Stimulated activated CD4-positive, alpha-beta T cell treated with anti-CD3 and anti-CD28 coated beads, Interleukin-2, amount 100 ng/mL, for 48 hours (primary cell): ENCODE measurements at places on chromosomes 7 and 10.
A peak's percentile ranks its signal among the peaks of the same experiment; 100 is the strongest.

- no peak for DNase-seq
Observed at GRCh38 chr7:147418966-147419365, 1171.6 kb upstream of the C7orf33 start.

DNA sequence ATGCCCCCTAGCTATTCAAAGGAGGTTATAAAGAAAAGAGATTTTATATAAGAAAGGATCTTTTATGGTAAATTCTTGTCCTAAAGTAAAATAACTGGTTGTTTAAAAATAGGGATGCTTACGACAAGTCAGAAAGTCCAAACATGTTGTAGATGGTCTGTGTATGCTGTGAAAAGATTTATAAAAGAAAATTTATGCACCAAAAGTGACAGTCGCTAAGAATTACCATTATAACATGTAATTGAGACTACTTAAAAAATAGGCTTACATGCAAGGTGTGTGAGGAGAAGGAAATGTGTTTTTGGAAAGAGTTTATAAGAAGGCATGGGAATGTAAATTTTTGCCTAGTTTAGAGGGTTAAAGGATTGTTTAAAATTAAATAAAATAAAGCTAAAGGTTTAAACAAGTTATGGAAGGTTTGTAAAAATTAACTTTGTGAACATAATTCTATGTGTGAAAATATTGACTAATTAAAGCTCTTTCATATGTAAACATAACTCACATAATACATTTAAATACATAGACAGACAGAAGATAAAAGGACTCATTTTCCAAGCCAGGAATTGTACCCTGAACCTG is 118.5 kb downstream of the LYZL1 start:
- no peak for DNase-seq

DNA sequence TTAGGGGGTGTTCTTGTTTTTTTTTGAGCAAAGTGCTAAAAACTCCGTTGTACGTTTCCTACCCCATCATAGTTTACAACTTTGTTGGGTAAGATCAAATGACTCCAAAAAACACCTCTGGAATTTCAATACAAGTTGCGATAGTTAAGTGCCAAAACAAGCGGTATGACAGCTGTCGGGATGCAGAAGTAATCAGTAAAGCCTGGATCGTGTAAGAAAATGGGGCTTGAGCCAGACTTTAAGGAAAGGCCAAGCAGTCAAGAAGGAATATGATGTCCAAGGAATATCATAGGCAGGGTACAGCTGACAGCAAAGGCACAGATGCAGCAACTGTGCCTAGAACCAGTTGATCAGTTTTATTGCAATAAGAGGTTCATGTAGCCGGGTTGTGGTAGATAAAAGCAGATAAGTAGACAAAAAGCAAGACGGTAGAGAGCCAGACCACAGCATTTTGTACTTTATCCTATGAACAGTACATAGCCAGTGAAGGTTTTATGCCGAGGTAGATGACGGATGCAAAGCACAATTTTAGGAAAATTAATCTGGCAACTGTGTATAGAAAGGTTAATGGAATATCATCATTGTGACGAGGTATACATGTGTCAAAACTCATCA is 45.5 kb downstream of the UBE2H start:
- DNase-seq, result no peak

DNA sequence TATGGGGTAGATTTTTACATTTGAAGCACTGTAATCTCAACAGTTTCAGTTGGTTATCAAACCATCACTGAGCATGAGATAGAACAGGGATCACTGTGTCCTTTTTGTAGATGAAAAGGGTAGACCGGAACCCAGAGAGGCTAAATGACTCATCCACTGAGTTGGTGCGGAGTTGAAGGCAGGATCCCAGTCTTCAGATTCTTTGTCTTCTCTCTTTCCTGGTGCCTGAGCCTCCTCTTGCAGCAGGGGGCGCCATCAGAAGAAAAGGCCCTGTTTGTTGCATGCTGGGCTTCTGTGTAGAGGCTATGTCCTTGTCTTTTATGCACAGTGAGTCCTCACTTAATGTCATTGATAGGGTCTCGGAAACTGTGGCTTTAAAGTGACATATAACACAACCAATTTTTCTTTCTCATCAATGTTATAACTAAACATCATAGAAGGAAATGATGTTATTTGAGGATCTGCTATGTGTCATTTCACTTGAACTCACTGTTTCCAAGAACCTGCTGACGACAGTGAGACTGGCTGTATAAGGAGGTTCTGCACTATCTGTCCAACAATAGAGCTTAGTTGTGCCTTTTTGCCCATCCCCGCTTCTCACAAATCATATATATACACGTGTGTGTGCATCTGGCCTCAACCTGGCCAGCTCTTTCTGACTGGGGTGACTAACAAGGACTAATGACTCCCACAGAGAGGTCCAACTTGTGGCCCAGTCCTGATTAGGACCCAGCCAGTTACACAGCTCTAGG is 14.3 kb downstream of the ZNF282 start:
- peak; percentile 87 for DNase-seq

DNA sequence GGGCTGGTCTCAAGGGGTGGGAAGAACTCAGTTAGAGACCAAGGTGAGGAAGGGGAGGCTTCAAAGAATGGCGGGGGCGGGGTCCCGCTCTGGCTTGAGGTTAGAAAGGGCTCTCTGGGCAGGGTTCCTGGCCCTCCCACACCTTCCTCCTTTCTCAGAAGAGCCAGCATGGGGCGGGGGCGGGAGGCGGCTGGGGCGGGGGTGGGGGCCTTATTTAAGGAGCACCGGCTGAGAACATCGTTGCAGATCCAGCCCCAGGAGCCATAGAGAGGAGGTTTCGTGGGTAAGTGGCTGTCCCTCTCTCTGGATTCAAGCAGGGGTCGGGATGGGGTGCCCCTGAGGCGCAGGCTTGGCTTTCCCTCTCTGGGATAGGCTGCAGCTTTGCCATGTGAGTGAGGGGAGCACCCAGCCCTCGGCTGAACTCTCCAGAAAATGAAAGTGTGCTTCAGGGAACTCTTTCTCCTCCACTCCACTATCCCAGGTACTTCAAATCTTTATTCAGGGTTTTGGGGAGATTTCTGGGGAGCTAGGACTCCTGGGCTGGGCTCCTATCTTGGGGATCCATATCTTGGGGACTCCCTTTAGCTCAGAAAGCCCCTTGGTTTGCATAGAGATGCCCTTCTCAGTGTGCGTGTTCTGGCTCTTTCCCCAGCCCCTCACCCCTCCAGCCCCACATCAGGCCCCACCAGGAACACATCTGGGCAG is 3.3 kb upstream of the CUEDC2 start:
- DNase-seq, result no peak

DNA sequence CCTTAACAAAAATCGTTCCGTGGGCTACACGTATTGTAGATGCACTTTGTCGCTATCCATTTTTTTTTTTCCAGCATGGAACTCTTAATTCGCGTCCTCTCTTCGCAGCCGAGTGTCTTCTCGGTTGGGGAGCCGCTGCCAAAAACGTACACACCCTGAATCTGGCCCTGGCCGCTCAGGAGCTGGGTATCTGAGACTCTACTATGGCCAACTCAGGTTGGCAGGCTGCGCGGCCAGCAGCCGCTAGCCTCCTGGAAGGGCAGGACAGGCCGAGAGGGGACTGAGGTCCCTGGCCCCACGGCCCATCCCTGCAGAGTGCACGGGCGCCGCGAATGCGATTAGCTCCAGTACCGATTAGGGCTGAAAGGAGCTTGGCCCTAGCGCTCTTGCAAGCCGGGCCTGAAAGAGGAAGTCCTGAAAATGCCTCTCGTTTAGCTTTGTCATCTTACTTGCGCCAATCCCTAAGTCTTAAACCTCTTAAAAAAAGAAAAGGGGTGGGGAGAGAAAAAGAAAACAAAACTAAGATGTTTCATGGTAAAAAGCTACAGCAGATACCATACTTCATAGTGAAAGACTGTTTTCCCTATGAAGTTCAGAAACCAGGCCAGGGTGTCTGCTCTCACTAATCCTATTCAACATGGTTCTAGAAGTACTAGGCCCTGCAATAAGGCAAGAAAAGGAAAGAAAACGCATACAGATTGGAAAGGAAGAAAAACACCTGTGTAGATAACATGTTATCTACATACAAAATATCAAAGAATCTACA is 113.2 kb upstream of the RHEB start:
- peak; percentile 36 for DNase-seq

- DNase-seq, result peak; percentile 42
Observed at GRCh38 chr10:112115781-112116385, 67.7 kb downstream of the GPAM start.
